ENCODE measurements at places on chromosomes 6 and 20.

DNA sequence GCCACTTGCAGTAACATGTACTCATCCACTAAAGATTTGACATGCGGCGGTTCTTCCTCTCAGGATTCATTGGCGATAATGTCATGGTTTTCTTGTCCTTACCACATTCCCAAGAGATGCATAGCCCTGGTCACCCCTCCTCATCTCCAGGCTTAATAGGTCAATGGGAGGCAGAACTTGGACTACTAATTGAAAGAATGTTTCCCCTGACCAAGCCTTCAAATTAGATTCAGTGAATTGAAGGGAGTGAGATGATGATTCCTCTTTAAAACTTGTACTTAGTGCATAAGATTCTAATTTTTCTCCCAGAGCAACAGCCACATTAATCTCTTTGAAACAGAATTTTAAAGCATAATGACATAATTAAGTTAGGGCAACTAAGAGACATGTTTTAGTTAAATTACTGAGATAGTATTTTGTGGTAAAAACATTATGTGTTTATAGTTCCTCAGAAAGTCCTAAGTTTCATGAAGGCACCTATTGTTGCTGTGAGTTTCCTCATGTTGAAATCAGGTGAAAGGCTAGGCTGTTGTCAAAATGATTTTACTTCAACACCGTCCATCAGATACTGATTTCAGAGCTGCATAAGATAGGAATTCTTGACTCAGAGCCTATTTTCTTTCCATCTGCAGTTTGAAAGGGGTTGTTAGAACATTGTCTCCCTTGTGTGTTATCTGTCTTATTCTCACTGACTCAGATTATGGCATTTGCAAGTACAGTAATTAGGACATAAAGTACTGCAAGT lies 48.5 kb downstream of the STK4 start:
- no peaks in the 10 kb centered on the region for H3K27me3 ChIP-seq
- peaks cover 79% of the 10 kb centered on the region for H3K36me3 ChIP-seq
- no peaks in the 10 kb centered on the region for H3K4me1 ChIP-seq
- H3K27ac ChIP-seq, result no peak overlapping the region

- no peaks in the 10 kb centered on the region for H3K36me3 ChIP-seq
- H3K27ac ChIP-seq, result no peak overlapping the region
- no peaks in the 10 kb centered on the region for H3K27me3 ChIP-seq
Observed at GRCh38 chr20:17155401-17155800, 71.4 kb upstream of the PCSK2 start.

DNA sequence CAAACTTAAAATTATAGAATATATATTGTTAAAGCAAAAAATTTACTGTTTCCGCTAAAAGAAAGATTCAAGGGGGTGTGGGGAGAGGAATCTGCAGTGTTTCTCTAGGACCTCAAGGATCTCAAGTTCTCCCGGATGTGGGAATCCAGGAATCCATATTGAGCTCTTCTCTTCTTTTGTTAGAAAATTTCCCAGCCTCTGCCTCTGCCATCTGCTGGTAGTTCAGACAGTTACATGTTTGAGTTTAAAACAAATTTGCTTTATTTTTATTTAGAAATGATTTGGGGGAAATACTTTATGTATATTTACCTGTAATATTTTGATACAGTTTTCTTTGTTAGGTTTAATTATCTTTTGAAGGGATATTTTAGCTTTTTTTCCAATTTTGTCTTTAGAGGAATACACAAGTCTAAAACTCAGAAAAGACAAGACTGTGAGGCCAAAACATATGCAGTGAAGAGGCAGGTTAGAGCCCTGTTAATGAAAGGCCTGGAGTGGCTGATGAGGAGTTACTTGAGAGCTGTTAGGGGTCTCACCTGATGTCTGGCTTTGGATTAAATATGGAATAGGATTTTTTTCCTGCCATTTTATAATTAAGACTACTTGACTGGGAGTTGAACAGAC lies 268.8 kb downstream of the ARID1B start:
- no peak for DNase-seq
- no peaks in the 10 kb centered on the region for H3K27me3 ChIP-seq
- no peak overlapping the region for H3K27ac ChIP-seq
- no peaks in the 10 kb centered on the region for H3K36me3 ChIP-seq

DNA sequence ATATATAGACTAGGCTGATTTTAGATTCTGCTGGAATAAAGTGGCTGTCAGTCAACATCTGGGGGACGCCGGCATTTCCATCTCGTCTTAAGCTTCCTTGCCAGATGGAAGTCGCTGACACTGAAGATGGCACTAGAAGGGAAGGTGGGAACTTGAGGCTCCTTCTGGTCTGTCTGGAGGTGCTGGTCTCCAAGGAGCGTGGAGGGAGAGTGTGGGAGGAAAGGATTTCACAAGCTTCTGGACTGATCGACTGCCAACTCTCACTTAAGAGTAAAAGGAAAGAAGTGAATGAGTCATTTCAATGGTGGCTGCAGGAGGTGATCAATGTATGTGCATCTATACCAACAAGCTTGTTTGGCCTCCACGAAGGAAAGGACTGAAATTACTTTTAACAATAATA lies 40.4 kb downstream of the DUSP22 start:
- H3K4me3 ChIP-seq, result no peak overlapping the region
- H3K36me3 ChIP-seq, result no peaks in the 10 kb centered on the region
- H3K27me3 ChIP-seq, result no peaks in the 10 kb centered on the region
- H3K27ac ChIP-seq, result no peak overlapping the region

DNA sequence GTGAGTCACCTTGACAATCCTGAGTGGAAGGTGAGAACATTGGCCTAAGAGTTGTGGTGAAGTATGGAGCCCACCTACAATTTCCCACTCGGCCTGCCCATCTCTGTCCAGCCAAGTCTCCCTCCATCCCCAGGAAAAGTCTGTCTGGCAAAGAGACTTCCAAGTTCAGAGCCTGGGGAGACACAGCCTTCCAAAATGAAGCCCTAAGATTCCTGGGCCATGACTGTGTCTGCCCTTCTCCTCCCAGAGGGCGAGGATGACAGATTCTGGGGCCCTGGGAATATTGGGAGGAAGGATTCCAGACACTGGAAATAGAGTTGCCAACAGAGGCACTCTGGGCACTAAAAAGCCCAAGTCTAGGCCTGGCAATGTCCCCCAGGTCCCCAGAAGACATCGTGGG lies 176.8 kb downstream of the NFATC2 start:
- H3K36me3 ChIP-seq, result no peaks in the 10 kb centered on the region
- H3K27me3 ChIP-seq, result no peaks in the 10 kb centered on the region
- no peak overlapping the region for H3K4me3 ChIP-seq

GRCh38 chr6:29924731-29925130 lies 17.6 kb upstream of the HLA-A start:
- no peak for DNase-seq
- peaks cover 16% of the 10 kb centered on the region for H3K4me1 ChIP-seq
- no peaks in the 10 kb centered on the region for H3K27me3 ChIP-seq

DNA sequence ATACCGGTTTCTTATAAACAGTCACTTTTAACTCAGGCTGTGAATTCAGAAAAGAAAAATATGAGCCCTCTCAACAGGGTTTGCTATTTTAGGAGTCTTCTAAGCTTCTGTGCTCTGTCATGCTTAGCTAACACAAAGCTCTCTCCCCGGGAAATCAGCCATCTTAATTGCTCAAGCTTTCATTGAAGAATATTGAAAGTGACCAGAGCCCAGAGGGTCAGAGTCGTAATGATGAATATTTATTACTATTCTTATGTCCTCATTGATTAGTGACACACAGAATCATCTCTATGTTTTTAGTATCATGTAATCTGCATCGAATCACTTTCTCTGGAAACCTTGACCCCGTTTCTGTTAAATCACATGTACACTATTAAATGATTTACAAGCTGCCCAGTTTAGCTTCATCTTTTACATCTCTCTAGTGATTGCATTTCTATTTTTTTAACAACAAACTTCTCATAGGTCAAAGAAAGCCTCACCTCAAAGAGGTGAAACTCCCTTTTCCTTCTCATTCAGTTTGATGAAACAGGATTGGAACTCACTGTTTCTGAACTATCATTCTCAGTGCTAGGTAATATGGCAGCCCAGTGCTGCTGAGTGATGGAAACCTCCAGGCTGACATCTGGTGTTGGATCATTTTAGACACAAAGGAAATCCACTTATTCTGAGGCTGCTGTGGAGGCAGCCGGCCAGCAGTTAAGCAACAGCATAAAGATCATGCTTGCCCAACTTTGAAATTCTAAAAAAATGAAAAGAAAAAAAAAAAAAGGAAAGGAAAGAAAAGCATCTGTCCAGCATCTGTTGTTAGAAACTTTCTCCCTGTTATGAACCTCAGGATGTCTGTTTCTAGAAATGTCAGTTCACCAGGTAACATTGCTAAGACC lies 96.3 kb downstream of the RFPL4B start:
- peak overlapping the region; percentile 28 for H3K27ac ChIP-seq
- peak; percentile 52 for DNase-seq
- no peaks in the 10 kb centered on the region for H3K27me3 ChIP-seq
- H3K36me3 ChIP-seq, result no peaks in the 10 kb centered on the region
- H3K4me3 ChIP-seq, result no peak overlapping the region
- no peaks in the 10 kb centered on the region for H3K4me1 ChIP-seq

DNA sequence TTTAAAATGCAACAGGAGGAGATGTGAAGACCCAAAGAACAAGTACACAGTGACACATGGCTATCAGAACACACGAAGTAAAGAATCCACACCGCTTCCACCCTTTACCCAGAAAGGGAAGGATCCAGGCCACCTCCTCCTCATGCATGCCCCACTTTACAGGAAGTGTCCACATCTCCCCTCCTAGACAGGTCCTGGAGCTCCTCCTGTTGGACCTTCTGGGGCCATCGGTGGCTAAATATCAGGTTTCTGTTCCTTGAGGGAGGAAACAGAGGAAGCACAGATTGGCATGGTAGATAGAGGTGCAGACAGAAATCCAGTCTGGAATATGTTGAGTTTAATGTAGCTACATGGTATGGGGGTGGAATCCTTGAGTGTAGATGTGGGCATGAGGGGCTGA lies 10.9 kb downstream of the NINL start:
- no peaks in the 10 kb centered on the region for H3K27me3 ChIP-seq
- no peak for DNase-seq
- no peaks in the 10 kb centered on the region for H3K36me3 ChIP-seq

DNA sequence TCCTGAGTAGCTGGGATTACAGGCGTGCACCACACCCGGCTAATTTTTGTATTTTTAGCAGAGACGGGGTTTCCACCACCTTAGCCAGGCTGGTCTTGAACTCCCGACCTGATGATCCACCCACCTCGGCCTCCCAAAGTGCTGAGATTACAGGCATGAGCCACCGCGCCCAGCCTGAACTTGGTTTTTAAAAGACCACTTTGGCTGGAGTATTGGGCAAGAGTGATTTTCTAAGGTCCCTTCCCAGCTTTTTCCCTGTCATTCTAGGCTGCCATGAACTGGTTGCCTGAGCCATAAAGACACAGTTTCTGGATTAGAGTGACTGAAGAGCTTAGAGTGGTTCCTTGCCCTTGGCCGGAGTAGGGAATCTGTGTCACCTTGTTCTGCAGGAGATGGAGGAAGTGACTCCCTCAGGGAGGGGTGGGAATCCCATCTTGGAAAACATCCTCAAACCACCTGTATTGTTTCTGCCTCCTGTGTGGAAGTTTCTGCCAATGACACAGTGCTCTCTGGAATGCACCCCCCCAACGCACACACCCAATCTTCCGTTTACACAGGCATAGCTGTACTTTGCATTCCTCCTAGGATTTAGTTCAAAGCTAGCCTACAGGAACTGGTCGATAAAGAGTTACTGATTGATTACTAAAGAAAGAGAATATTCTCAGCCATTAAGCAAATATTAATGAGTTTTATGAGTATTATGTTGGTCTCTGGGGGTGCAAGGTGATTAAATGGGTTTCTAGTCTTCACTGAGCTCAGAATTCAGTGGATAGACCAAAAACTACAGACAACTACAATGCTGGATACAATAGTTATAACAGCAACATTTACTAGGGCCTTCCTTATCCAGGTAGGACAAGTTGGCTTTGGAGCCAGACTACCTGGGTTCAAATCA lies 18.2 kb downstream of the BCL2L1 start:
- H3K27me3 ChIP-seq, result no peaks in the 10 kb centered on the region
- H3K4me1 ChIP-seq, result peaks cover 86% of the 10 kb centered on the region
- peak overlapping the region; percentile 65 for H3K27ac ChIP-seq

GRCh38 chr6:117506180-117506835 lies 23.8 kb downstream of the DCBLD1 start:
- no peak overlapping the region for H3K27ac ChIP-seq
- H3K4me1 ChIP-seq, result peaks cover 8% of the 10 kb centered on the region
- DNase-seq, result no peak
- peaks cover 17% of the 10 kb centered on the region for H3K36me3 ChIP-seq
- H3K4me3 ChIP-seq, result no peak overlapping the region

DNA sequence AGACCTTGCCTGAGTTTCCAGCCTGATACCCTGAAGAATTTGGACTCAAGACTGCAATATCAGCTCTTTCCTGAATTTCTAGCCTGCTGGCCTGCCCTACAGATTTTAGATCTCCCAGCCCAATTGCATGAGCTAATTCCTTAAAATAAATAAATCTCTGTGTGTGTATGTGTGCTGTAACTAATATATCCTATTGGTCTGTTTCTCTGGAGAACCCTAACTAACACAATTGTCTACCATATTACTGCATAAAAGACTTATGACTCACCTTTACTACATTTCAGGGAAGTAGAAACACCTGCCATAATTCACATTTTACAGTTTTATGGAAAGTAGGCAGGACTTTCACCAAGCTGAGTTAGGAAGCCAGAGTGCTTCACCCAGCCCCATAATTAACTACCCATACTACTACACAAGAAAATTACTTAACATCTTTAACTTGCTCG lies 90.7 kb upstream of the BEND6 start:
- peaks cover 6% of the 10 kb centered on the region for H3K4me1 ChIP-seq
- H3K36me3 ChIP-seq, result no peaks in the 10 kb centered on the region
- H3K4me3 ChIP-seq, result no peak overlapping the region
- H3K27ac ChIP-seq, result no peak overlapping the region

DNA sequence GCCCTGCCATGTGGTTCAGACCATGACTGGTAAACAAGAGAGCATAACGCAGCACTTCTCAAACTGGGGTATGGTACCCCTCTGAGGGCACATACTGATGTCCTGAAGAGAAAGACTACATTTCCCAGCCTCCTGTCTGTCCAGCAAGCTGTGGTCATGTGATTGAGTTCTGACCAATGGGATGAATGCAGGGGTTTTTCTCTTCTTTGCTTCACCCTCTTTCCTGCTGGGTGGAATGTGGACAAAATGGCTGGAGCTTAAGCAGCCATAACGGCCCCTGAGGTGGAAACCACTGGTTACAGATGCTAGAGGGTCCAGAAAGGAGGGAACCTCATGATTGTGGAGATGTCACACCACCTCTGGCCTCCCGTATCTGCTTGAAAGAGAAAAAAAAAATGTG lies 19.4 kb upstream of the KCNB1 start:
- DNase-seq, result no peak
- peaks cover 13% of the 10 kb centered on the region for H3K27me3 ChIP-seq
- H3K36me3 ChIP-seq, result no peaks in the 10 kb centered on the region
- H3K4me1 ChIP-seq, result peaks cover 15% of the 10 kb centered on the region

- H3K36me3 ChIP-seq, result no peaks in the 10 kb centered on the region
- peaks cover 50% of the 10 kb centered on the region for H3K4me1 ChIP-seq
- H3K27ac ChIP-seq, result no peak overlapping the region
- no peak overlapping the region for H3K4me3 ChIP-seq
- DNase-seq, result no peak
Observed at GRCh38 chr20:56362833-56363413, 4.1 kb downstream of the FAM210B start.

GRCh38 chr6:99195986-99196655 lies 153.4 kb downstream of the FAXC start:
- H3K27me3 ChIP-seq, result no peaks in the 10 kb centered on the region
- H3K27ac ChIP-seq, result no peak overlapping the region
- no peaks in the 10 kb centered on the region for H3K4me1 ChIP-seq
- H3K4me3 ChIP-seq, result no peak overlapping the region
